ENCODE measurements at places on chromosomes 3 and 15.
A peak's percentile ranks its signal among the peaks of the same experiment; 100 is the strongest.

- no peaks in the 10 kb centered on the region for H3K36me3 ChIP-seq
- DNase-seq, result no peak
- no peak overlapping the region for H3K27ac ChIP-seq
- peaks cover 8% of the 10 kb centered on the region for H3K27me3 ChIP-seq
- peaks cover 14% of the 10 kb centered on the region for H3K4me1 ChIP-seq
- no peak overlapping the region for H3K4me3 ChIP-seq
Observed at GRCh38 chr3:40598962-40599361, 74.2 kb downstream of the ZNF621 start.

DNA sequence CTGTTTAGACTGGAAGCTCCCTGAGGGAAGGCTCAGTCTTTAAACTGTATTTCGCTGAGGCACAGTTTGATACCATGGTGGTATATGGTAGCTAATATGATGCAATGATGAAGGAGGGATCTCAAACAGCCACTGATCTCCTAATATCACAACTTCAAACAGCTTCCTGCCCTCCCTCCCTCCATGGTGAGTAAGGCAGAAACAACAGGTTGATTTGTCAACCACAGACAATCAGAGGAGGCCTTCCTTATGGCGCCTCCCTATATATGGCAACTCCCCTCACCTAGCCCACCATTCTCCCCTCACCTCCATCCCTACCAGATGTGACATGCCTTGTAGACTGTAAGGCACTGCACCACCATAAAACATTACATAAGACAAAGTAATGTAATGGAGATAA is 316.5 kb upstream of the ICE2 start:
- DNase-seq, result no peak
- H3K27me3 ChIP-seq, result no peaks in the 10 kb centered on the region
- peaks cover 7% of the 10 kb centered on the region for H3K36me3 ChIP-seq
- peaks cover 7% of the 10 kb centered on the region for H3K4me1 ChIP-seq
- H3K4me3 ChIP-seq, result no peak overlapping the region
- H3K27ac ChIP-seq, result no peak overlapping the region

DNA sequence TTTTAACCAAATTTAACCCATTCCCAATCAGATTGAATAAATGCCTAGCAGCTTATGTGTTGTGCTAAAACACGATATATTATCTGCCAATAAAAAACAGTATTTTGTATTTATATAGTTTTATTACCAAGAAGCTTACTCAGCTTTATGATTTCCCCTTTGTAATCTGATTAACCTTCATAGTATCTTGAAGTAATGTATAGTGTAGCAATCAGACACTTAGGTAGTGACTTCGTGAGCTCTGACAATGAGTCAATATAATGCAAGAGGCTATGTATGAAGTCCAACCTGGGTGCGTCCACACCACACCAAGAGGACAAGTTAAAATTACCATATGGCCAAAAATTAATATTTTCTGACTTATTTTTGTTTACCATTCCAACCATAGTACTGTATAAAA is 2.1 kb upstream of the CNBP start:
- no peak for DNase-seq
- H3K4me3 ChIP-seq, result peak overlapping the region; percentile 24
- H3K4me1 ChIP-seq, result peaks cover 11% of the 10 kb centered on the region
- H3K27ac ChIP-seq, result no peak overlapping the region

DNA sequence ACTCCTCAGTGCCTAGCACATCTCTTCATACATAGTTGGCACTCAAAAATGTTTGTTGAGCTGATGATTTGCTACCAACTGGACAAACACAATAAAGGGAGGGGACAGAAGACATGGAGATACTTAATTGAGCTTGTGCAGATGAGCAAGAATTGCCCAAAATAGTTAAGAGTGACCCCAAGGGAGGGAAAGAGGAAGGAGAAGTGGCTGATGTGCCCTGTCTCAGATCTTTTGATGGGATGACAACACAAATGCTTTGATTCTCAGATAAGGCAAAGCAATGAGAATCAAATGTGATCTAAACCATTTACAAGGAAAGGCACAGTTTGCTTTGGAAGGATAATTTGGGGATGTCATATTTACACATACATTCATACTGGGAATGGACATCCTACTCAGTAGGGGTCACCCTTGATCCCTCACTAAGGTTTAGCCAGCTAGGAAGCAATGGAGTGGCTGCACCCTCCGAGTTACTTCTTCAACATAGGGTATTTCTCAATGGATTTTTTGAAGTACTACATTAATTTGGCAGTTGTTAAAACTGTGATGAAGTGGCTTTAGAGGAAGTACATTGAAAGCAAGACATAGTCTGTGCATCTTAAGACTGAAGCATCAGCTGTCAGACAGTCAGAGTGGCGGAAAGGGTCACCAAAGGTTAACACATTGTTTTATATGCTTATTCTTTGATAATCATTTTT is 21.9 kb upstream of the SSR3 start:
- H3K27ac ChIP-seq, result no peak overlapping the region
- no peaks in the 10 kb centered on the region for H3K36me3 ChIP-seq
- peaks cover 14% of the 10 kb centered on the region for H3K27me3 ChIP-seq
- H3K4me3 ChIP-seq, result no peak overlapping the region

DNA sequence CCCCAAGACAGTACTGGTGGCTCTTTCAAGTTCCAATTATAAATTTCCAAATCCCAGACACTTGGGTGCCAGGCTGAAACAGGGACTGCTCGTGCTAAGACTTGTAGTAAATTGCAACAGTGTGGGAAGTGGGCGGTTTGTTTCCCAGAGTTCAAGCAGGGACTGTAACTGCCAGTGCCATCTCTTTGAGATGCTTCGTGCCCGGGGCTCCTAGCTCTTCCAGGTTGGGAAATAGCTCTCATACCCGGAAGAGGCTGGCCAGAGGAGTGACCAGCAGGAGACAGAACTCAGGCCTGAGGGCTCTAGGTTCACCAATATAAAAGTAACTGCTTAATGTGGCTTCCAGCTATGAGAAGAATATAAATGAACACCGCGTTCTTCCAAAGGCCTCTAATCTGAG is 54.0 kb upstream of the NEO1 start:
- no peak overlapping the region for H3K27ac ChIP-seq
- no peaks in the 10 kb centered on the region for H3K4me1 ChIP-seq
- H3K27me3 ChIP-seq, result peaks cover 9% of the 10 kb centered on the region
- H3K36me3 ChIP-seq, result no peaks in the 10 kb centered on the region

DNA sequence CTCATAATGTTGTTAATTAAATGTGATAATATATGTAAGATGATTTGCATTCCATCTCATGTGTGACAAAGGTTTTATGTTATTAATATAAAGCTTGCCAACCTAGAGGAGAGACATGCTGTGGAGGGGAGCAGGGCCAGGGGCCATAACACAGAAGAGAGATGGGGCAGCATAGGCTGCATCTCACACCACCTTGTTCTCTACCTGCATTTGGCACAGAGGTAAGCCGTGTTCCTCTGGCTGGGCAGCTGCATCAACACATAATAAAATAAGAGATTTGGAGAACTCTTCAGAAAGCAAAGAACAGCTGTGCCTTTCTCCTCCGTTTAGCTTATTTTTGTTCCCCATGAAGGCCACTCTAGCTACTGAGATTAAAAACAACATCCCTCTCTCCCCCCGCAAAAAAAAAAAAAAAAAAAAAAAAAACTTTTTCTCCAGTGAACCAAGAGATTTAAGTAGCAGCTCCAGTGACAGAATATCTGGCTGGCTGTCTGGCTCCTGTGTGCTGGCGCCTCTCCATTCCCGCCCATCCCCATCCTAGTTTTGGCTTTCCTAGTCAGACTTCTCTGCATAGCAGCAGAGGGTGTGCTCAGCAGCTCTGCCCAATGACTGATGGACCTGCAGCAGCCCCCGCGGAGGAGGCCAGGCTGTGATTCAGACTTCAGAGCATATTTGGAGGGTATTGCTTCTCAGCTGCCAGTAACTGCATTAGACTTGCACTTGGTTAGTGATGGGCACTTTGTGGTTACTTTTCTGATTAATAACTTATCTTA is 52.2 kb upstream of the STXBP5L start:
- H3K36me3 ChIP-seq, result no peaks in the 10 kb centered on the region
- H3K4me1 ChIP-seq, result peaks cover 2% of the 10 kb centered on the region
- no peak for DNase-seq
- H3K4me3 ChIP-seq, result no peak overlapping the region
- peaks cover 11% of the 10 kb centered on the region for H3K27me3 ChIP-seq

GRCh38 chr15:92159906-92160841 is 233.5 kb upstream of the ST8SIA2 start:
- H3K36me3 ChIP-seq, result no peaks in the 10 kb centered on the region
- no peaks in the 10 kb centered on the region for H3K27me3 ChIP-seq
- H3K27ac ChIP-seq, result peak overlapping the region; percentile 42
- peaks cover 7% of the 10 kb centered on the region for H3K4me1 ChIP-seq
- H3K4me3 ChIP-seq, result no peak overlapping the region

- H3K4me3 ChIP-seq, result no peak overlapping the region
- DNase-seq, result no peak
- H3K4me1 ChIP-seq, result peaks cover 24% of the 10 kb centered on the region
- H3K27me3 ChIP-seq, result no peaks in the 10 kb centered on the region
- H3K27ac ChIP-seq, result no peak overlapping the region
Observed at GRCh38 chr15:63971904-63972303, 74.4 kb downstream of the DAPK2 start.

DNA sequence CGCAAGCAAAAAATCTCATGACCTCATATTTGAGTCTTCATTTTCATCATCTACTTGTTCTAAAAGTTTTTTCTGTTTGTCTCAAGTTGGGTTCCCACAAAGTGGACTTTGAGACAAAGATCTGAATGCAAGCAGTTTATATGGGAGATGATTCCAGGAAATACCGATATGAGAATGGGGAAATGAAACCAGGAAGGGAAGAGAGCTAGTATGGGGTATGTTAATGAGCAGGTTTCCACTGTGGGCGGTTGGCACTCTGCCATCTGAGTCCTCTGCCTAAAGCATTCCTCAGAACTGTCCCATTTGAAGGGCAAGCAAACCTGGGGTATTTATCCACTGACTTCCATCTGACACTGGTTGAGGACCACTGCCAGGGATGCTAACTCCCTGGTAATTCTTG is 8.8 kb downstream of the ADPRH start:
- H3K36me3 ChIP-seq, result peaks cover 15% of the 10 kb centered on the region
- no peaks in the 10 kb centered on the region for H3K27me3 ChIP-seq
- peaks cover 26% of the 10 kb centered on the region for H3K4me1 ChIP-seq

DNA sequence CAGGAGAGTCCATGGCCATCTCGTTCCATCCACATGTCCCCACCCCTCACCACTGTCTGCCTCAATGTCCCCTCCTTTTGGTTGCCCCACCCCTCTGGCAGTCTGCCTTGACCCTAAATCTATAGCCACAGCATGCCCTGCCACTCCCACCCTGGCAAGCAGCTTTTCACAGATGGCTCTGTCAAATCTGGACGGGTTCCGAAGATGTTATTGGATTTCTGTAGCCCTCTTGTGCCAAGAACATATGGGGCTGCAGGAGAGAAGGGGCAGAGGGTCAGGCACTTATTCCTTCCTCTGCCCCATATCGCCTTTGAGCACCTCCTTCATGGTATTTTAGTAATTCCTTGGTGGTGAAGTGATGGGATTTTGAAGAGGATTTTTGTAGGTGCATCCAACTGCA is 57.1 kb downstream of the EPHB1 start:
- H3K36me3 ChIP-seq, result no peaks in the 10 kb centered on the region
- no peak overlapping the region for H3K4me3 ChIP-seq
- peaks cover 22% of the 10 kb centered on the region for H3K4me1 ChIP-seq
- H3K27me3 ChIP-seq, result no peaks in the 10 kb centered on the region
- H3K27ac ChIP-seq, result peak overlapping the region; percentile 77

DNA sequence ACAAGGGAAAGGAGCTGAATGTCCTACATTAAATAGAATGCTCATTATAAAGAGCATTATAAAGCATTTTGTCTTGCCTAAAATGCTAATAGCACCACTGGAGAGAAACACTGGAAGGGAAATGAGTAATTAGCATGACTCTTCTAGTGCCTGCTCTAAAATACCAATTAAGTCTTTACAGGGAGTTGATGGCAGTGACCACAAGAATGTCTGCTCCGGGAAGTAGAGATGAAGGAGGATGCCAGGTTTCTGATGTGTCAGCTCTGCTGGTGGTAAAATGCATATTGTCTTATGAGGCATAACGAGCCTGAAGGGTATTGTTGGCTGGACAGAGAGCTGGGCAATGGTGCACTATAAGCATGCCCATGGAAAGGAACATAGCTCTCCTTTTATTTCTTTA is 49.5 kb downstream of the MYLK start:
- DNase-seq, result no peak
- no peak overlapping the region for H3K4me3 ChIP-seq
- H3K27ac ChIP-seq, result no peak overlapping the region
- no peaks in the 10 kb centered on the region for H3K4me1 ChIP-seq
- no peaks in the 10 kb centered on the region for H3K36me3 ChIP-seq

GRCh38 chr3:87167628-87168456 is 59.3 kb upstream of the CHMP2B start:
- DNase-seq, result peak; percentile 28
- H3K27me3 ChIP-seq, result peaks cover 2% of the 10 kb centered on the region
- H3K4me1 ChIP-seq, result peaks cover 2% of the 10 kb centered on the region
- no peak overlapping the region for H3K4me3 ChIP-seq
- H3K27ac ChIP-seq, result no peak overlapping the region

GRCh38 chr15:56806148-56806536 is 72.8 kb upstream of the ZNF280D start:
- DNase-seq, result no peak
- H3K4me1 ChIP-seq, result peaks cover 26% of the 10 kb centered on the region
- H3K27me3 ChIP-seq, result no peaks in the 10 kb centered on the region
- peak overlapping the region; percentile 76 for H3K4me3 ChIP-seq
- peak overlapping the region; percentile 87 for H3K27ac ChIP-seq

DNA sequence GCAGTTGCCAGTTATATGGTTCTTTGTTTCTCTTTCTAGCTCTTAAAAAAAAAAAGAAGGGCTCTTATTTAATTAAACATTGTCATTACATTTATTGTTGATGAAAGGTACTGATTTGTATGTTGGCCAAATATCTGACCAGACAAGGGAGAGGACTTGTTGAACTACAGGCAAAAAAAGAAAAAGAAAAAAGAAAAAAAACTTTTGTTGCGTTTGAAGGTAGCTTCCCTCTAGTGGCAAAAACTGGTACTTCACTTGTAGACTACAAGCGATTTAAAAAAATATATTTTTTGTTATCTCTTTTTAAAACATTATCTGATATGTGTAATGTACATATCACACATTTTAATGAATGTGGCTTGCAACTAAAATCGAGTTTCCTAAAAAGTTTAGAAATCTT is 280.6 kb downstream of the ROBO2 start:
- no peak overlapping the region for H3K27ac ChIP-seq
- no peaks in the 10 kb centered on the region for H3K36me3 ChIP-seq
- no peaks in the 10 kb centered on the region for H3K4me1 ChIP-seq
- no peak overlapping the region for H3K4me3 ChIP-seq
- no peak for DNase-seq
- no peaks in the 10 kb centered on the region for H3K27me3 ChIP-seq

- no peaks in the 10 kb centered on the region for H3K36me3 ChIP-seq
- no peaks in the 10 kb centered on the region for H3K27me3 ChIP-seq
- no peak for DNase-seq
- peak overlapping the region; percentile 62 for H3K4me3 ChIP-seq
- H3K27ac ChIP-seq, result peak overlapping the region; percentile 96
Observed at GRCh38 chr15:74398183-74398582, 30.7 kb upstream of the CYP11A1 start.

- no peak overlapping the region for H3K27ac ChIP-seq
- DNase-seq, result no peak
- no peaks in the 10 kb centered on the region for H3K36me3 ChIP-seq
- peaks cover 3% of the 10 kb centered on the region for H3K27me3 ChIP-seq
- H3K4me1 ChIP-seq, result no peaks in the 10 kb centered on the region
- H3K4me3 ChIP-seq, result no peak overlapping the region
Observed at GRCh38 chr3:151008699-151009098, 36.2 kb upstream of the CLRN1 start.
